ENCODE measurements at places on chromosomes 3 and 15. TPM values are rescaled to one million over a fixed set of nuclear protein-coding genes. Genes with fewer than 3 reads are reported as not detected.

The TRIM71 gene
- not detected for polyA plus RNA-seq

The CNTN4 gene
- not detected for polyA plus RNA-seq

The FBN1 gene
- 424 TPM for polyA plus RNA-seq

The STIMATE gene
- 12.5 TPM for polyA plus RNA-seq

The WDR6 gene
- 101 TPM for polyA plus RNA-seq

The SLC15A2 gene
- 0.63 TPM for polyA plus RNA-seq

The TTBK2 gene
- 8.2 TPM for polyA plus RNA-seq

The KNG1 gene
- polyA plus RNA-seq: not detected
